Activated naive CD4-positive, alpha-beta T cell treated with anti-CD3 and anti-CD28 coated beads for 36 hours (primary cell): ENCODE measurements at places on chromosomes 1 and 21. TPM values are rescaled to one million over a fixed set of nuclear protein-coding genes. Genes with fewer than 3 reads are reported as not detected.

The AADACL4 gene
- not detected for total RNA-seq

DNA sequence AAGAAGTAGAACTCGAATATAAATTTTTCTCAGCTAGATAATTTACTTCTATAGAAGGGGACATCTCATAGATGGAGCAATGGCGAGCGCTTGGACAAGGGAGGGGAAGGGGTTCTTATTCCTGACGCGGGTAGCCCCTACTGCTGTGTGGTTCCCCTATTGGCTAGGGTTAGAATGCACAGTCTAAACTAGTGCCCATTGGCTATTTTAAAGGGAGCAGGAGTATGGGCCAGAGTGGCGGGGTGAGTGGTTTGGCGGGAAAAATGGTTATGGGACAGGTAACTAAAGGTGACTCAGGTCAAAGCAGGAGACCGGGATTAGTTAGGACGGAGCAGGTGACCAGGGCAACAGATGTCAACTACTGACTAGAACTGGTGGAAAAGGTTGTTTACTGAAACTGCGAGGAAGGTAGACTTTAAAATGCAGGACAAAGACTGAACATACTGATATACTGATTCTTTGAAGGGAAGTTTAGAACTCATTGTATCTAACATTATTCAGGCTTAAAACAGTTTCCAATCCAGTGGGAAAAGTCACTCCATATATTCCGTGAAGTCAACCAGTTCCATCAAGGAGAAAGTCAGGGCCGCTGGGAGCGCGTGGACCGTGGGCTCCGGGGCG is 940 bp upstream of the ATAD3A start:
- peak; percentile 36 for DNase-seq

DNA sequence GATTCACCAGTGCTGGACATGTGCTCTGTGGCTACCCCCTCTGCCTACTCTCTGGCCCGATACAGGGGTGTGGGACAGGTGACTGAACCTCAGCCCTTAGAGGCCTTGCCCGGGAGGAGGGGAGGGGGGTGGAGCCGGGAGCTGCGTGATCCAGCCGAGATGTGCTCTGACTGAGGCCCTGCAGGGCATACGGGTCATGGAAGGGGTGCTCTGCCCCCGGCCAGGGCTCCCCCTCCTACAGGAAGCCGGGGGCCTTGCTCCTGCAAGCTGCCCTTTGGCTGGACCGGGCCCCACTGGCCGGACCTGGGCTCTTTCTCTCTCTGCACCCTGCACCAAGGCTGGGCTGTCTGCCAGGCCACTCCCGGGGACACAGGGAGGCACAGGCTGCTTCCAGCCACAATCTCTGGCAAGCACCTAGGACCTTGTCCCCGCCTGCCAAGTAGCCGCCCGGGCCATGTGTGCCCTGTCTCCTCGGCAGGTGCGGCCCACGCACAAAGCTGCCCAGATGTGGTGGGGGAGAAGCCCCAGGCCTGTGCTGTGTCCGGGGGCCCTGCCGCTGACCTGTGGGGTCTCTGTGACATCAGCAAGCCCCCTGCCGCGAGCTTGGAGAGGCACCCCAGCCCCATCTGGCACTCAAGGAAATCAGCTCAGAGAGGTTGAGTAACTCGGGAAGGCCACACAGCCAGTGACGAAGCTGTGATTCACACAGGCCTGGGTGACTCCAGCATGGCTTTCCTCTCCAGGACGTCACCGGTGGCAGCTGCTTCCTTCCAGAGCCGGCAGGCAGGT is 1.5 kb downstream of the SCNN1D start:
- DNase-seq: peak; percentile 27

The PLA2G2A gene
- not detected for total RNA-seq

The GUCA2A gene
- not detected for total RNA-seq

The TPTE gene
- total RNA-seq: not detected

The AIRE gene
- not detected for total RNA-seq

- DNase-seq: no peak
Observed at GRCh38 chr1:46472498-46473181, 17.0 kb upstream of the DMBX1 start.

- no peak for DNase-seq
Observed at GRCh38 chr1:116971258-116971860, 30.2 kb upstream of the CD101 start.

GRCh38 chr1:6134206-6134605 is 45.9 kb downstream of the CHD5 start:
- DNase-seq: no peak

DNA sequence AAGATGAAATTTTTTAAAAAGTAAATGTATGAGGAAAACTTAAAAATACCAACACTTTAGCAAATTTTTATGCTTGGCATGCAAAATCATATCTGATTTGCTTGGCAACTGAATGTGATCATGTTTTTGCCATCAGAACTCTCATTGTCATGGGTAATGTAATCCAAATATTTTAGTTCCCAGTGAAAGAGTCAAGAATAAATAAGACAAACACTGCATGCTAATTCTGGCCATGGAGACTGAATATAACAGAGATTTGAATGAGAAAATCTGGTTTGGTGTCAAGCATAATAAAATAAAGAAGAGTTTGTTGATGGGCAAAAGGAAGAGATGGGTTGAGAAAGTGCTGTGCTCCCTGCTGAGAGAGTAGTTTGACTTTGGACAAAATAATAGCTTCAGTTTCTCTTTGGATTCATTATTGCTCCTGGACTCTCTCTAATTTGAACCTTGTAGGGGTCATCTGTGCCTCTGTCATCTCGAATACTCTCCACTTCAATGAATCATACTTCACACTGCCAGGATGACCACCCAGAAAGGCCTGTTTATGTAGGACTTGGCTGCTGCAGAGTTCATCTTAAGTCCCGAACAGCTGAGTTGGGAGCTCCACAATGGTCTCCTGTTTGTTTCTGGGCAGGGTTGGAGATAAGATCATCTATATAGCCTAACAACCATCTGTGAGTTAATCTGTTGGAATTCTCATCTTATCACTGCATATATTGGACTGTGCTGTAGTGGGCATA is 34.4 kb downstream of the ADAMTS1 start:
- no peak for DNase-seq

GRCh38 chr1:17527036-17527914 is 12.2 kb upstream of the ARHGEF10L start:
- no peak for DNase-seq

GRCh38 chr1:45334308-45335245 is 5.4 kb upstream of the TOE1 start:
- DNase-seq: no peak

- no peak for DNase-seq
Observed at GRCh38 chr1:58818976-58819375, 35.1 kb upstream of the JUN start.

- no peak for DNase-seq
Observed at GRCh38 chr1:38115682-38116202, 69.1 kb upstream of the POU3F1 start.
